ENCODE measurements at places on chromosomes 3 and 15.

DNA sequence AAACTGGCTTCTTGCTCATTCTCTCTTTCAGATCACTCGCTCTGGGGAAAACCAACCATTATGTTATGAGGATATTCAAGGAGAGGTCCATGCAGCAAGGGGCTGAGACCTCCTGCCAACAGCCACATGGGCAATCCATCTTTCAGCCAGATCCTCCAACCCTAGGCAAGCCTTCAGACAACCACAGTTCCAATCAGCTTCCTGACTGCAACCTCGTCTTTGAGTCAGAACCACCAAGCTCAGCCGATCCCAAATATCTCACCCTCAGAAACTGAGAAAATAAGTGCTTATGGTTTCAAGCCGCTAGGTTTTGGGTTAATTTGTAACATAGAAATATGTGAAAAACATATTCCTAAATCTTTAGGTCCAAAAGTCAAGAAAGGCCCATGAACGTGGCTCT lies 10.3 kb downstream of the LDHAL6B start:
- DNase-seq: no peak

DNA sequence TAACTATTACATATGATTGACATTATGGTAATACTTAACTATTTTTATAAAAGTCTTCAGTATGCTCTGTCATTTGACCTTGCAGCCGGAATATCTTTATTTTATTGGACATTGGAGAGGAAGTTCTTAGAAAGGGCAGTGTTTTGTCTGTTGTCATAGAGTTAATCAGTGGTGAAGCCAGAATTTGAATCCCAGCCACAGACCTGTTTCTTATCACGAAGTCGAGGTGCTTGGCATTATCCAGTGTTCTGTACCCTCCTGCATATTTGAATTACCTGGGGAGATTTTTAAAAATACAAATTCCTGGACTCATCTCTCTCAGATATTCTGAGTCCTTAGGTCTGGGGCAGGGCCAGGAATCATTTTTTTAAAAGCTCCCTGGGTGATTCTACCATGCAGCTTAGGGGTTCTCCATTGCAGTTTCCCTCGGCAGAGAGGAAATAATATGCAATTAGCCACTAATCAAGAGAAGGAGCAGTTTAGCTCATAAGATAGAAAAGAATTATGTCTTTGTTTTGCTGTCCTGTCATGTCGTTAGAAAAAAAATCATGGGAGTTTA lies 195.6 kb upstream of the CFAP20DC start:
- DNase-seq: no peak

DNA sequence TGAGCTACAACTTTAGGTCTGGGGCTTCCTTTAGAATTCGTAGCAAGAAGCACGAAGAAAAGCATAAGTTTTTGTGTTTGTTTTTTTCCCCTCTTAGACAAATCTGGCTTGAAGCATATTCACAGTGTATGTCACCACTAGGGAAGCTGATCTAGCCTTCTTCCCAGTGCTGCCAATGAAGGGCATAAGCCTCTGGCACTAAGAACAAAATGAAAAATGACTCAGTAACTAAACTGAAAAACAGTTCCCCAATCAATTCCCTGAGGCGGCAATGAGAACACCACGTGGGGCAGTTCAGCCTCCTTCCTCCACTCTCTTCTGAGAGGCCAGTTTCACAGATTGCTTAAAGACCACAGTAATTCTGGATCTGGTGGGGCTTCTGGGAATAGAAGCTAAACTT lies 338.1 kb downstream of the GAP43 start:
- no peak for DNase-seq

- no peak for DNase-seq
Measured at GRCh38 chr3:151462991-151463390, 2.1 kb upstream of the IGSF10 start.

DNA sequence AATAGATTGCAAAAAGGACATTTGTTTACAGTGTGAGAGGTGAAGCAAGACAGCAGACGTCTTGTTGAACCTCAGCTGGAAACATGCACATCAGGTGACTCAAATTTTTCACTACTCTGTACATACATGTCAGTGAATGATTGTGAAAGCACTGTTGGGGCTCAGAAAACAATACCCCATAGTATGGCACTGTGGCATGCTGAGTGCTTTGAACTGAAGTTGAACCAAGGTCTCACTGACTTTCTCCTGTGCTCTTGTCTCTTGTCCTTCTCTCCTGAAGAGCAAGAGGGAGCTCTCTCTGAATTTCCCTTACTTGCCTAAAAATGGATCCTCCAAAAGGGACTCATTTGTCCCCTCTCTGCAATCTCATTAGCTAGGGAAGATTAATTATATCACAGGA lies 24.5 kb upstream of the NEDD4 start:
- DNase-seq: no peak

- no peak for DNase-seq
Measured at GRCh38 chr3:72154391-72155335, 369.7 kb upstream of the PROK2 start.

DNA sequence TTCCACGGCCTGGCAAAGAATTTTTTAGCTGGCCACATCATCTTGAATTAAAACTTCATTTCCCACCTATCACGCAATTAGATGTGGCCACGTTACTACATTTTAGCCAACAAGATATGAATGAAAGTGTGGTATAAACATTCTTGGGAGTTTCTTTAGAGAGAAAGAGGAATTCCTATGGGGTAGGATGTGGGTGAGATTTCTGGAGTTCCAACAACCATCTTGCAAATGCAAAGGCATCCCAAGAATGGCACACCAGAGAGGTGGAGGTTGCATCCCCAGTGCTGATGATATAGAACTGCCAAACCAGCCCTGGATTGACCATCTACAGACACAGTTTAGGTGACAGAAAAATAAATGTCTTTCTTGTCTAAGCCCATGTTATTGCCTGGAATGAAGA lies 66.3 kb upstream of the AKAP13 start:
- no peak for DNase-seq

GRCh38 chr3:54575618-54575960 lies 352.3 kb downstream of the LRTM1 start:
- DNase-seq: no peak

GRCh38 chr3:155079746-155080487 lies at the start of gene MME:
TSS of gene MME (plus strand) at chr3:155080319. CDS start at chr3:155084168, 3,849 bp downstream.
- DNase-seq: no peak

- no peak for DNase-seq
Measured at GRCh38 chr15:36090286-36090946, 489.0 kb upstream of the CDIN1 start.

Measured in stimulated activated CD4-positive, alpha-beta T cell treated with anti-CD3 and anti-CD28 coated beads, Interleukin-15, amount 100 ng/mL, for 1 hour (primary cell).